Endodermal cell (in vitro differentiated cells): ENCODE measurements at places on chromosomes 2 and 18.

DNA sequence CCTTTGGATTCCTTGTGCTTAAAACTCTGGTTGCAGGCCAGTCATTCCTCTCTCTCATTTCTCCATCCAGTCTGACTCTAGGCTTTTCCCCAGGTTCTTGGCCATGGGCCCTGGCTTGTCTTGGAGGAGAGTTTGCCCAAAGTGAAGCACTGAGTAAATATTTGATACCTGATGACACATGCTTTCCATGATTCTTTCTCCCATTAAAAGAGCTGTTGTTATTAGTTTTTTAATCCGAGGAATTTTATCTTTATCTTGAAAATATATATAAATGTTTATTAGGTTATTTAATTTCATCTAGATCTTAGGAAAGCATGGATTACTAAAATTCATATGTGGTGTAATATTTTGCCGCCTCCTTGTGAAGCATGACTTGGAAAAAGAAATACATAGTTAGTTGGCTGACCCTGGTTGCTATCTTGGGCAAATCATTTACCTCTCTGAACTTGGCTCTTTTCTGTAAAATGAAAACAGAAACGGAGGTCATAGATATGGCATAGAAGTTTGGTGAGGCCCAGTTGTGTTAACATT is 650.1 kb downstream of the SLC4A3 start:
- no peak for DNase-seq

- DNase-seq = no peak
Measured at GRCh38 chr2:17375262-17375661, 143.0 kb downstream of the RAD51AP2 start.

DNA sequence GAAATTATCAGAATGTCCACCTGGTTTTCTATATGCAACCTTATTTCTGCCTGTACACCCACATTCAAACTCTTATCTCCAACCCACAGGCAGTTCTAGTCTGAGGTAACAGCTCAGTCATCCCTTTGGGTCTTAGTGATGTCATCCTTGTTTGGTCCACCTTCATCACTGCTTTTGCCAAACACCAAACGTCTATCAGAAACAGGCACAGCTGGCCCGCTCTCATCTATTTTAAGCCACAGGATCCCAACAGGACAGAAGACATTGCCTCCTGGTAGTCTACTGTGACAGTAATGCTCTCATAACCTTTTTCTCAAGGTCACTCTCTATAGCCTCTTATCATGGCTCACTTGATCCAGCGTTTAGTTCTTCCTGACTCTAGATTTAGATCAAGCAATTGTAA is 99.0 kb upstream of the CHAC2 start:
- no peak for DNase-seq

GRCh38 chr18:331221-331821 is 63.5 kb upstream of the THOC1 start:
- no peak for DNase-seq

- DNase-seq = peak; percentile 96
Measured at GRCh38 chr18:7577706-7578105, 10.6 kb downstream of the PTPRM start.

DNA sequence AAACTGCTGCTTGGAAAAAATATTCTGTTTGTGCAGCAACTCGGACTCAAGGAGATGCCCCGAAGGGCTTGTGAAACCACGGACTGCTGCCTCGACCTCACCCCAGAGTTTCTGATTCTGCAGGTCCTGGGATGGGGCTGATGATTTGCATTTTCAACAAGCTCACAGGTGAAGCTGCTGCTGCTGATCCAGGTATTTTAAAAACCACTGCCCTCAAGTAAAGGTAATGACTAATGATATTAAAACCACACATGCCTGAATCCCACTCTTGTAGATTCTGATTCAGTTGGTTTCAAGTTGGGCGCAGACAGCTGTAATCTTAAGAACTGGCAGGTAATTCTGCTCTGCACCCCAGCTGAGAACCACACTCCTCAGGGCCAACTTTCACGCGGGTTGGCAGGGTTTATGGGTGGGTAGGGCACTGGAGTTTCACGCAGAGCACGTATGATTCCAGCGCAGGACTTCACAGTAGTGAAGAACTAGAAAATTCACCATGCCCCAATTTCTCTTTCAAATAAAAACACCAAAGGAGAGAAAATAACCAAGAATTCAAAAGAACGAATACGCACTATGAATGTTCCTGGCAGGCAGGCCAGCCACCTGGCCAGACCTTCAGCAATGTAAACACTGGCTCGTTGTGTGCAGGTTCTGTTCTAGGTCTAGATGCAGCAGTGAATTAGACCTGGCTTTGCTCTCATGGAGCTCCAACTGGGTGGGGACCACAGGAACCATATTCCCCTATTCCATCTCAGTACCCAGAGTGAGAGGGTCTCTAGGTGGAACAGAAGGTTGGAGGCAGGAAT is 74.6 kb upstream of the ZFP36L2 start:
- no peak for DNase-seq

GRCh38 chr2:226652369-226652768 is 147.3 kb downstream of the IRS1 start:
- DNase-seq = no peak

DNA sequence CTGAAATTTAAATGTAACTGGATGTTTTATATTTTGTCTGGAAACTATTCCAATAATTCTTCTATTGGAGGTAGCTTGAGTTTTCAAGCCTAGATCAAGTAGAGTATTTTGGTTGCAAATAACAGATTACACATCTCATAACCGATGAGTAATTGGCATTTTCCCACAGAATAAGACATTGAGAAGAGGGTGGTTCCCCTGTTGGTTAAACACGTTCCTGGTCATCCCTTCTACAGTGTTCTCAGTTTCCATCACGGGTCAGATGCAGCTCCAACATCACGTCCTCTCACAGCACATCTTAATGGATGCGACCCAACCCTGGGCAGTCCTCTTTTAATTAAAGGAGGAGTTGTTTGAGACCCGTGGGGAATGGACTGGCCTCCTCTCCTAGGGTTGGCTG is 149.0 kb upstream of the ZNF516 start:
- no peak for DNase-seq

GRCh38 chr2:120820263-120820952 is 84.7 kb downstream of the GLI2 start:
- DNase-seq = peak; percentile 59

DNA sequence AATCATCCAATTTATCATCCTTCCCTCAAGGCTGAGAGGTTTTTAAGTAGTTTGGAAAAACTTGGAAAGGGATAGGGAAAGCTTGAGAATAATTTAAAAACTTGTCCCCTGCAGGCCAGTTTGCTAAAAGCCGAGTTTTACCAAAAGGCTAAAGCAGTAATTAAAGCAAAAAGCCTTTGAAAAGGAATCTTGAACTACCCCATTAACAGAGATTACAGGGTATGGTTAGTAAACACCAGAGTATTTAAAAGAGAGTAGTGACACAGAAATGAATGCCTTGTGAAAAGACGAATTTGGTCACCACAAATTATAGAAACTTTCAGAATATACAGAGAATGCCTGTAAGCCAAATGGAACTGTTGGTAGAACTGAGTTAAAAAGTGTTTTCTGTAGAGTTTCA is 85.0 kb downstream of the FMNL2 start:
- no peak for DNase-seq

DNA sequence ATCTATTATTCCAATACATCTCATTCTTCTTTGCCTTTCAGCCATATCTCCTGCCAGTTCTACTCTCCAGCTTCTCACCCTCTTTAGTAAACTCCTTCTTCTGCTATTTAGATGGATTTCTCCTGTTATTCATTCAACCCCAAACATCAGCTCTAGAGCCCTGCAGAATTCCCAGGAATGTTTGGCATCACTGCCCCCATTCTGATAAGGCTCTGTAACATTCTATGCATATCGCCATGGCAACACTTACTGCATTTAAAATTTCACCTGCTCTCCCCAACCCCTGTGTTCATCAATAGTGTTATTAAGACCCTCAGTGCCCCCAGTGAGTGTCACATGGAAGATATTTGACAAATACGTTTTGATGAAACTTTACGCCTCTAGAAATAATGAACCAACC is 28.6 kb downstream of the LRATD1 start:
- DNase-seq = no peak

DNA sequence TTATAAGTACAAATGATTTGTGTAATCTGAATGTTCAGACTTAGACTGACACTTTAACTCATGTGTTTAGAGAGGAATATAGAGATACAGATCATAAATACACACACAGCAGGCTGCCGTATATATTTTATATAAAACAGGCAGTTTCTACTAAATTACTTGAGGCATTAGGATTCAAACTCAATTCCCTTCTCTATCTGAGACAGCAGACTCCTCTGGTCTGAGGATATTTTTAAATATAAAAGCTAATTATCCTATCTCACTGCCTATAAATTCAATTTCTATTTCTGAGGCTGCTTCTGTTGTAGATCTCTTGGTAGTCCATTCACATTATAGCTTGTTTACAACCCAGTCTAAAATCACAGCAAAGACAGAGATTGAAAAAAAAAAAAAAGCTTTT is 46.9 kb downstream of the BCL2 start:
- no peak for DNase-seq

GRCh38 chr2:29420464-29420863 is 305.2 kb downstream of the CLIP4 start:
- DNase-seq = no peak

DNA sequence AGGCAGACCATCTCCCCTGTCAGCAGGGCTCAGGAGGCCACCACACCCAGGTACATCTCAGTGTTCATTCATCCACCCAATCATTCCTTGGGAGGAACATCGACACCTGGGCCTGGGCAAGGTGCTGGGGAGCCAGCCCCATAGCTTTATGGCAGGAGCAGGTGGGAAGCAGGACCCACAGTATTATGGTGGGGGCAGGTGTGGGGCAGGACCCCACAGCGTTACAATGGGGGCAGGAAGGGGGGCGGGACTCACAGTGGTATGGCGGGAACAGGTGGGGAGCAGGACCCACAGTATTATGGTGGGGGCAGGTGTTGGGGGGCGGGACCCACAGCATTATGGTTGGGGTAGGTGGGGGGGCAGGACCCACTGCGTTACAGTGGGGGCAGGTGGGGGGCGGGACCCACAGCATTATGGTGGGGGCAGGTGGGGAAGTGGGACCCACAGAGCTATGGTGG is 128.9 kb upstream of the HS6ST1 start:
- DNase-seq = no peak

GRCh38 chr18:77039196-77040130 is 93.1 kb downstream of the MBP start:
- DNase-seq = no peak

GRCh38 chr2:66515743-66516142 is 80.8 kb downstream of the MEIS1 start:
- no peak for DNase-seq

- DNase-seq = no peak
Measured at GRCh38 chr2:97722227-97722626, 8.9 kb downstream of the ZAP70 start.

- DNase-seq = peak; percentile 77
Measured at GRCh38 chr18:23856466-23857163, 157.9 kb upstream of the TTC39C start.

GRCh38 chr2:168158586-168158985 is 88.8 kb downstream of the STK39 start:
- DNase-seq = no peak

DNA sequence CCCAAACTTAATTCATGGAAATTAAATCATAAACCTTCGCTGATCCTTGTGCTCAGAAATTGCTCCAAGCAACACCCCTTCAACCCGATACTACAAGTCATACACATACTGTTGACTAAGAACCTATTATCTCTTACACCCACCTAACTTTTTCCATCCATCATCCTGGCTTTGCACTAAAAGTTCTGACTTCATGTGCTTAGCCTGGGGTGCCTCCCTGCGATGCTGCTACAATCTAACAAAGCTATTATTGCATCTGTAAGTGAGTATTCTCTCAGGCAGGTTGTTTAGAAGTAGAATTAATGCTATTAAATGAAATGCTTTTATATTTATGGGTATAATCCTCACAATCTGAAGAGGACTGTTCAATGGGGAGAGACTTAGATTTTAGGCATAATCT is 619.8 kb downstream of the CCDC85A start:
- DNase-seq = no peak

- no peak for DNase-seq
Measured at GRCh38 chr2:179513181-179513580, 248.5 kb upstream of the SESTD1 start.

DNA sequence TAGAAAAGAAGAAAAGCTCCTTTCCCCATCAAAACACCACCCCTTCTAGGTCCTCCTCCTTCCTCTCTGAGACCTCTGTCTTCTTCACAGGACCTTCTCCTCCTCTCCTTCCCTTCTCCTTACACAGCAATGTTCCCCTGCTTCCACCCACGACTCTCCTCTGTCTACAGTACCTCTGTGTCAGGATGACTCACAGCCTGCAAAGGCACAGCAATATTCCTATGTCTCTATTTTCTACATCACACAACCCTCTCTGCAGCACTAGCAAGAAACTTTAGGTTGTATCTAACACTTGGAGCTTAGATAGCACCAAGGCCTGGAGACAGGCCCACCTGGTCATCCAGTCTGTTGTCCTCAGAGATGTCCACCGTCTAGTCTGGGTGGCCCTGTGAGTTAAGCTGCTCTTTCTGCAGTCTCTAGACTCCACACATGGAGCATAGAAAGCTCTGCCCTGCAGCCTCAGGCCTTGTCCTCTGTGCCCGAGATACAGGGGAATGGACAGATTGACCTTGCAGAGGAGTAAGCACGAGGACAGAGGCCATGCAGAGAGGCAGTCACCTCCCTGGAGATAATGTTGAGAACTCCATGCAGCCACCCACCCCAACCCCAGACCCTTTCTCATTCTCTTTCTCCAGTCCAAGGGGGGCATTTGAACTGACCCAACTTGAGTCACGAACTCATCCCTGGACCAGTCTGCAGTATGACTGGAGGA is 212.0 kb downstream of the TNS1 start:
- peak; percentile 24 for DNase-seq

- no peak for DNase-seq
Measured at GRCh38 chr18:6950641-6951040, 167.0 kb downstream of the LAMA1 start.

GRCh38 chr2:20496076-20496872 is 49.4 kb downstream of the RHOB start:
- DNase-seq = no peak

GRCh38 chr18:23682045-23682444 is 7.2 kb upstream of the LAMA3 start:
- no peak for DNase-seq

- no peak for DNase-seq
Measured at GRCh38 chr2:160737247-160737646, 243.6 kb upstream of the RBMS1 start.

DNA sequence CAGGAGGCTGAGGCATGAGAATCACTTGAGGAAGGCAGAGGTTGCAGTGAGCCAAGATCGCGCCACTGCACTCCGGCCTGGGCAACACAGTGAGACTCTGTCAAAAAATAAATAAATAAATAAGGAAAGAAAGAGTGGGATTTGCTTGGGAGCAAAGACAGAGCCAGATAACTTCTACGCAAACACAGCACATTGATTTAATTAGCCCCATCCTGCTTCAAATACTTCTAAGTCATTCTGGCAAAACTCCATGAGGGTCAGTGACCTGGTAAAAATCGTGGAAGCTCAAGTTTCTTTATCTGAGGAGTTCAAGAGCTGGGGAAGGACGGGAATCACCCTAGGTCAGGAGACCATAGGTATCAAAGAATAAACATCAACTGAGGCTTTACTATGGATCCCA is 70.6 kb upstream of the TCF7L1 start:
- DNase-seq = no peak

GRCh38 chr2:12605366-12605765 is 111.4 kb upstream of the TRIB2 start:
- DNase-seq = no peak
